ENCODE measurements at places on chromosomes 1 and 21.
A peak's percentile ranks its signal among the peaks of the same experiment; 100 is the strongest.

DNA sequence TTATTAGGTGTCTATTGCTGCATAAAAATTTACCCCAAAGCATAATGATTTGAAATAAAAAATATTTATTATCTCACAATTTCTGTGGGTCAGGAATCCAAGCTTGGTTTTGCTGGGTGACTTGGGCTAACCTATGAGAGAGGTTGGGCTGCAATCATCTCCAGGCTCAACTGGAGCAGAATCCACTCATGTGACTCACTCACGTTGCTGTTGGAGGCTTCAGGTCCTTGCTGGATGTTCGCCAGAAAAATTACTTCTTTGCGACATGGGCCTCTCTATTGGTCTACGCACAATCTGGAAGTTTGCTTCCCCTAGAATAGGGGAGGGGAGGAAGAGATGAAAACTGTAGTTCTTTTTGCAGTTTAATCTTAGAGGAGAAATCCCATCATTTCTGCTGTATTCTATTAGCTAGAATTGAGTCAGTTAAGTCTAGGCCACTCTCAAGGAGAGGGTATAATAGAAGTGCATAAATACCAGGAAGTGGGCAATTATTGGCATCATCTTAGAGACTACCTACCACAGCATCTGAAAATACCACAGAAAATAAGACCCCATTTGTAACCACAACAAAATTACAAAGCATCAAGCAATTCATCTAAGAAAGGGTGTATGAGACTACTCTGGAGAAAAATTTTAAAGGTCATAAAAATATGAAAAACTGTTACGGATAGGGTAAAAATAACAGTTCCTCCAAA, 5.7 kb upstream of the FASLG start:
- no peak for DNase-seq

DNA sequence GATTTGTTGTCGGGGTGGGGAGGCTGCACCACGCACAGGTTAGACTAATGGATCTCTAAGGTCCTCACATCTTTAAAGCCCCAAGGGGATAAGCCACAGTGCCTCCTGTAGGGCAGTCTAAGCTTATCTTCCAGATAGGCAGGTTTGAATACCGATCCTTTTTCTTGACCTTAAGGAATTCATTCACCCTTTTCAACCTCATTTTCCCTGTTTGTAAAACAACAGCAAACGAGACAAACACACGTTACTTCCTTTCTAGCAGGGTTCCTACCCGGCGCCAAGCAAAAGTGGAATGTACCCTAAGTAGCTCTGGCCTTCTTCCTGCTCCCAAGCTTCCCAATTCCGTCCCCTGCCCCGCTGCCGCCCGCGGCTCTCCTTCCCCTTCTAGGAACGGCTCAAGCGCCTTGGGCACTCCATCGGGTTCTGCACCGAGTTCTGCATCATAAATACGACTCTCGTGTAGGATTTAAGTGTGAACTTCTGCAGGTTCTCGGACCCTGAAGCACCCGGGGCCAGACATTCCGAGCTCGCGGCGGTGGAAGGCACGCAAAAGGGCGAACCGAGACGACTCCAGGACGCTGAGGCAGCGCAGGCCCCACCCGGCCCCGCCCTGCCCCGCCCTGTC, 548 bp upstream of the CDC20 start:
- DNase-seq: no peak

- DNase-seq: no peak
Observed at GRCh38 chr1:4132352-4133296, 232.6 kb upstream of the C1orf174 start.

- DNase-seq: no peak
Observed at GRCh38 chr1:200033511-200034261, 6.2 kb downstream of the NR5A2 start.

GRCh38 chr21:36188081-36188681, 31.6 kb downstream of the DOP1B start:
- DNase-seq: no peak

- no peak for DNase-seq
Observed at GRCh38 chr1:240611228-240611618, 732 bp downstream of the GREM2 start.

DNA sequence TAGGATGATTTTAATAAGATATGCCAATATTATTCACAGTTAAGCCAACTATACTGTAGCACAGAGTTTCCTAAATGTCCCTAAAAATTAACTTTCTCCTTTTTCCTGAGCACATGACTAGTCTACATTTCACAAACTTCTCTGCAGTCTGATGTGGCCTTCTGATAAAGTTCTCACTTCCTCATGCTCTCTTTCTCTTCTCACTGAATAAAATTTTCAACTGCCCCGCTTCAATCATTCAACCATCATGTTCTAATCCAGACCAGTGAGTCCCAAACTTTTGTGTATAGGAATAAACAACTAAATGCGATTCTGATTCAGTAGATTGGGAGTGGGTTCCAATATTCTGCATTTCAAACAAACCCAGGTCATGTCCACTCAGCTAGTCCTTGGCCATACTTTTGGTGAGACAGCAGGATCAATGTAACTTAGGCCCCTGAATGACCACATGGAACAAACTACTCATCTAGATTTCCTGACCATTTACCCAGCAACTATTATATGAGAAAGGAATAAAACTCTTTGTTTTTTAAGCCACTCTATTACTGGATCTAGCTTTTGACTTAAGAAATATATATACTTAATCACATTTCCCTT, 20.1 kb downstream of the TUT4 start:
- no peak for DNase-seq

- DNase-seq: peak; percentile 7
Observed at GRCh38 chr1:243343970-243344937, 88.4 kb downstream of the SDCCAG8 start.

DNA sequence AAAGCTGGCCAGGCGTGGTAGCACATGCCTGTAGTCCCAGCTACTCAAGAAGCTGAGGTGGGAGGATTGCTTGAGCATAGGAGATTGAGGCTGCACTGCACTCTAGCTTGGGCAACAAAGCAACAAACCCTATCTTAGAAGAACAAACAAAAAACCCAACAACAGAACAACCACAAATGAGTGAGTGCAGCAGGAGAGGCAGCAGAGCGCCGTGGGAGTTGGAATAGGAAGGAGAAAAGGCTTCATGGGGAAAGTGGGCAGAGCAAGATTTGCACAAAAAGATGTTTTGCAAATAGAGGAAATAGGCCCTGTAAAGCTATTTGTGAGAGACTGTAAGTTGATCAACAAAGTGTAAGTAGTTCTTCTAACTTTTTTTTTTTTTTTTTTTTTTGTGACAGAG, 19.6 kb downstream of the SMAP2 start:
- DNase-seq: no peak

DNA sequence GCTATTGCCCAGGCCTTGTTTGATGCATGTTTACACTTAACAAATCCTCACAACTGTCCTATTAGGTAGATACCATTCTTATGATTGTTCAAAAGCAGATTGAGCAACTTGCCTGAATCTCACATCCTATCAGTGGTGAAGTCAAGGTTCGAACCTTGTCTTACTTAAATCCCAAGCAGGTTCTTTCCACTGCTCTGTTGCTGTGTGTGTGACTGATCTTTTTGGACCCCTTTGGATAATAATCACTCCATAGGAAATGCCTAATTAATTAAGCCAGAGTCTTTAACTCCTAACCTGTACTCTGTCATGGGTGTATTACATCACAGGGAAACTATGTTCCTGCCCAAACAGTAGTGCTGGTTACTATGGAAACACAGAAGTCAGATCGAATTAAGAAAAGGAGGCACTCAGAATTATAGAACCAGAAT, 84.2 kb downstream of the SPATA46 start:
- DNase-seq: no peak

GRCh38 chr21:22164912-22165311, 1166.7 kb downstream of the NCAM2 start:
- DNase-seq: no peak
